AG04449 (cell line): ENCODE measurements at places on chromosomes 3 and 15.

- no peak for DNase-seq
Measured at GRCh38 chr3:152676810-152677379, 158.0 kb upstream of the P2RY1 start.

GRCh38 chr15:62291262-62291661, 126.2 kb upstream of the C2CD4B start:
- DNase-seq = no peak

DNA sequence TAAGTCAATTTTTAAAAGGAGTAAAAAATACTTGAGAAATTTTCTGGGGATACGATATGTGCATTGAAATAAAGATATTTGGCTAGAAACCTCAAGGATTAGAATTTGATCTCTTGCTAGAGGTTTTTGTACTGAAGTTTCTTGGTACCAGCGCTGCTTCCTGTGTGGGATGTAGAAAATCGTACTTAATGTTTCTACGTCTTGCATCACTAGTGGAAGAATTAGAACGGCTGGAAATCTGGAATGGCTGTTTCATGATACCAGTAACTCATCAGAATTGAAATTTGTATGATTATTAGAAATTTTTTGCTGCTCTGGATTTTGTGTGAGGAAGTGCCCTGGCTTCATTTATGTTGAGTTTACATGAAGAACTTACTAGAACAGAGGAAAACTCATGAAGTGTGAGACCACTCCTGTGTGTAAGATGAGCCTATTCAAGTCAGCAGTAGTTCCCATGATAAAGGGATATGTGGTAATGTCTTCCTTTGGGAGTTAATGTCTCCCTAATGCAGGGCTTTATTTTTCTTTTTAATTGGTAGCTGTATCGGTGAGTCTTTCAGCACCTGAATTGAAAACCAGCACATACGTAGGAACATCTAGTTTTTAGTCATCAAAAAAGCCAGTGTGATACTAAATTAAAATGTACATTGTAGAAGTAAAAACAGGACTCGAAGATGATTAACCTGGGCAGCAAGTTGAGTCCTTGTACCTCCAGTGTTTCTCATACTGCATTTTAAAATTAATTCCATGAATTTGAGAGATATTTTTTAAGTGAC, 3.2 kb downstream of the KBTBD8 start:
- DNase-seq = no peak

DNA sequence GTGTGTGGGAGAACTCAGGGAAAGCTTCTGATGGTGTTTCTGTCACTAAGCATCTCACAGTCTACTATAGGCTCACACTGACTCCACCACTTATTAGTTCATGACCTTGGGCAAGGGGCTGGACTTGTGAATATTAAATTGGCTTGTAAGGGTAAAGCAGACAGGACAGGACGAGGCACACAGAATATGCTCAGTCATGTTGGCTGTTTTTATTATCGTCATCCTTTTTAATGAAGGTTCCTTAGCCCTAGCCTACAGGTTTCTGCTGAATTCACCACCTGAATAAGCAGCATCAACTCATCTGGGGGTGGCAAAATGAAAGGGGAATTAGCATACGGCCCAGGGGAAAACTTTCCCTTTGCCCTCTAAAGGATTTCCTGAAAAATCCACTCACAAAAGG, 39.6 kb upstream of the LIPC start:
- no peak for DNase-seq

GRCh38 chr3:40417845-40418543, 31.0 kb downstream of the ENTPD3 start:
- no peak for DNase-seq

DNA sequence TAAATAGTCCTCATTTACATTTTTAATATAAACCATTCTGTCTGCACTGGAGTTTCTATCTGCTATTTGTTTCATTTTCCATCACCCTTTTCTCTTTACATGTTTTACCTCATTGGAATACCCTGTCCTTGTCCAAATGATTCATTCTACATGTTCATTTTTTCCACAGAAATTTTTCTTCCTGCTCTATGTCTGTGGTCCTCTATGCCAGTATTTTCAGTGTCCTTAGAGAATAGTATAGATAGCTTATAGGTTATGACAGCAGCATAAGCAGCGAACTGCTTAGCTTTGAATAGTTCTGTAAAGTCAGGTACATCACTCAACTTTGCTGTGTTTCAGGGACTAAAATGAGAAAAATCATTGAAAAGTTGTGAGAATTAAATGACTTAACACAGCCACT, 742.3 kb upstream of the CBLB start:
- DNase-seq = no peak

- DNase-seq = no peak
Measured at GRCh38 chr3:69282181-69282580, 103.7 kb downstream of the FRMD4B start.

GRCh38 chr15:58590236-58590635, 158.4 kb downstream of the LIPC start:
- DNase-seq = no peak

- DNase-seq = no peak
Measured at GRCh38 chr3:94716326-94717018, 653.6 kb downstream of the NSUN3 start.

GRCh38 chr3:112745567-112746248, 101.0 kb downstream of the CD200R1L start:
- DNase-seq = no peak

DNA sequence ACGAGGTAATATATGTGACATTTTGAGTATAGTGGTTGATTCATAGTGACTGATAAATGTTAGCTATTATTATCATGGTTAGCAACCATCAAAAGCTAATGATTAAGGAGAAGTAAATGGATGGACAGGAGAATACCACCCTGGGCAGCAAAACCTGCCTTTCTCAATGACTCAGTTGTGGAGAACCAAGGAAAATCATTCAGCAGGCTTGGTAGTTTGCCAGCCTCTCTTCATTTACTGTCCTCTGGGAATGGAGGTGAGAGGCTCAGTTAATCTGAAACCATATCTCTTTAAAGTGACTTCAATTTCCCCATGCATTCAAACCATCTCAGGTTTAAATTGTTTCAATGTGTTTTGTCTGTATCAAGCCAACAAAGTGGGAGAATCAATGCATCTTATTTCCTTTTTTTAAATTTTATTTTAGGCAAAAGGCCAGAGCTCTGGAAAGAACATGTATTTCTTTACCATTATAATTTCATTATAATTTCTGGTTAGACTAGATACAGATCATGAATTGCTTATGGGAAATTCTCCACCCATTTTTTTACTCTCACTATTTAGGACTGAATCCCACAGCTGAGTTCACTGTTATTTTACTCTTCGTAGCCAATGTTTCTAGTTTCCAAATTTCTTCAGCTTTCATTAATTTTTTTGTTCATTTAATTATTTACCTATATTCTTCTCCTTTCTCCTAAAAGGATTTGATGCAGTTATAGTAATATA, 2.7 kb downstream of the TM4SF18 start:
- no peak for DNase-seq
